Transverse colon (tissue), 4 donors: ENCODE measurements at places on chromosomes 7 and 10. TPM values are rescaled to one million over a fixed set of nuclear protein-coding genes. Genes with fewer than 3 reads are reported as not detected.

DNA sequence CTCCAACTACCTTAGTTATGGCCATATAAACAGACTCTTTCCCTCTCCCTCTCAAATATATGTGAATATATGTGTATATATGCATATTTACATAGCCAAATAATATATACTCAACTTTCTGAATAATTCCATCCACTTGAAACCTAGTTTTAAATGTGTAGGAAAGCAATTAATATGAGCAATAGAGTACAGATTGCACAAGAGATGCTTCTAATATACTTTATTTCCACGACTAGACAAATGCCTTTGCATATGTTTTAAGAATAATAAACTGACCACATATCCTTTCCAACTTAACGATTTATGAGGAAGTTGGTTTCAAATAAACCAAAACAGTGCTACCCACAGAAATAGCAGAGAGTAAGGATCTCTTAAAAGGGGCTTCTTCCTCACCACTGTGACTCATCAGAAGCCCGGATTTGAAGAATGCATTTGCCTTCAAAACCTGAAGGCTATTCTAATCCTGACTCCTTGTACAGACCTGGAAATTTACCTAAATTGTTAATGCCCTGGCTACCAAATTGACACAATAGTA lies 266.3 kb downstream of the AHR start:
- DNase-seq: no peak

GRCh38 chr7:124246262-124246863 lies 213.5 kb upstream of the TMEM229A start:
- DNase-seq: no peak

DNA sequence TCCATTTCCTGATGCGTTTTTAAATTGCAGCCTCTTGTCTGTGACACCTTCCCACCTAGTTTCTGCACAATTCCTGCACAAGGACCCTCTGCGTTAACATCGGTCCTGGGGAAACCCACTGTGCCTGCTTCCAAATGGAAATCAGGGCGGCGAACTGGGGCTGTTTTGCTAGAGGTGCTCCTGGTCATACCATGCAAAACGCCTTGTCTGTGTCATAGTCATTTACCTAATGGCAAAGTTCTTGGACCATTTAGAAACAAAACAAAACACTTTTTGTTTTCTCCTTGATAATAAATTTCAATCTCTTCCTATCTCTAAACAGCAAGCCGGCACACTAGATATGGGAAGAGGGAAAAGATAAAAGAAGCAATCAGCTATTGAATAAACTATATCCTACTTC lies 206.9 kb upstream of the KLF14 start:
- no peak for DNase-seq

Gene HHEX
- 7.5 TPM for total RNA-seq

DNA sequence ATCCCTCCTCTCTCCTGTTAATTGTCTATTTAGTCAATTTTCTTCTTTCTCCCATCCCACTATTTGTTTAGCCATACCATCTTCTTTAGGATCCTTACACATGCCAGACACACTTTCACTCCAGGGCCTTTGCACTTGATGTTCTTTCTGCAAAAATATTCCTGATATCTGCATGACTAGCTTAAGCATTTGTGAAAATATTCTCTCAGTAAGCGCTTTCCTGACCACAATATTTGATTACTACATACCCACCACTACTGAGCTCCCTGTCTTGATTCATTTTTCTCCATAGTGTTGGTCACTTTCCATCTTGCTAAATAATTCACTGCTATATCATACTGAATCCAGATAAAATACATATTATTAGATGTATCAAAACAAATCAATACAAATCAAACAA lies 75.1 kb downstream of the SEMA3D start:
- DNase-seq: no peak

DNA sequence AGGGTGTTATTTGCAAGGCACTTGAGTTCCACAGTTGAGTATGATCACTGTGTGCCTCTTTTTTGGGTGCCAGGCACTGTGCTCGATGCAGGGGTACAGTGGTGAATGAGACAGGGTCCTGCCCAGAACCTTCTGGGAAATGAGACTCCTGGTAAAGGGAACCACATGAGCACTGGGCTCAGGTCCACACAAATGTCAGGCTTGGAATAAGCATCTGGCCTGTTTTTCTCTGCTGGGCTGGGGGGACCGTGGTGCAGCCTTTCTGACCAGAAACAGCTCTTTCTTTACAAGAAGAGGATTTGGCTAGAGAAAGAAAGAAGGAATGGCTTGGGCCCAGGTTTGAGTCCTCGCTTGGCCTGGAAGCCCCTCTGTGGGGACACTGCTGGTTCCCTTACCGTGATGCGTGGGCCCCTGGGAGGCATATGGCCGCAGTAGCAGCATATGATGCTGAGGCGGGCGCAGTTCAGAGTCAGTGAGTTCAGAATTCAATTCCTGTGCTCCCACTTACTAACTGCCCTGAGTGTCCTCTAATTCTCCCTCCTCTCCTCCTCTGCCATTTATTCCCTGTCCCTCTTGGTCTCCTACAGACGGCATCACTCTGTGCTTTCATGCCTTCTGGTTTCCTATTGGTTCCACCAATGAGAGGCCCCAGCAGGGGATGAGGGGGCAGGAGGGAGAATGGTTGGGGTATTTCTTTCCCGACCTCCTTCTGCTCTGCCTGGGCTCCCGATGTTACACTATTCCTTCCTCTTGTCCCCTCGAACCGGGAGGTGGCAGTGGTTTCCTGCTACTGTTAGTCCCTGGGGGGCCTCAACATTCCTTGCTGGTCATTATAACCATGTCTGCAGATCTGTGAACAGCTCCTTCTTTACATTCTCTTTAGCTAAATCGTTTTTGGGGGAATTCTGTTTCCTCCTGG lies 9.6 kb upstream of the KCP start:
- DNase-seq: no peak

DNA sequence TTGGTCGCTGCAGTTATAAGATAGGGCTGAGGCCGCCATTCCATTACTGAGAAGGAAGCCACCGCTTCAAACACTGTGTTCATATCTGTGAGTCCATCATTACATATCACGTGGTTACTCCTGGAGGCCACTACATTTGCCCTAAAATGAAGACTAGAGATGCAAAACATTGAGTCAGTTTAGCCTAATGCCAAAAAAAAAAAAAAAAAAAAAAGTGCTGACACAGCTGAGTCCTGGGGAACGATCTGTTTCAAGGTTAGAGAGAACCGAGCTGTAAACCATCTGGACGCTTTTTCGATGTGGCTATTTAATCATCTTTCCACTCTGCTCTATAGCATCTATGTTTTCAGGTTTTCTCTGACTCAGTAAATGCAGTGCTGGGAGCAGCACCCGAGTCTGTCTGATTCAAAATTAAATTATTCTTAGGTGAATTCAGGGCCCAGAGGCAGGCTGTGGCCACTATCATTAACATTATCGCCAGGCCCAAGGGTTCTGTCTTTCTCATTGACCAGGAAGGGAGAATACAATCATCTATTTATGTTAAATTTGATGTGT lies 449.1 kb downstream of the PAXIP1 start:
- no peak for DNase-seq

Gene ZNF239
- 1.4 TPM for total RNA-seq

- DNase-seq: no peak
Measured at GRCh38 chr7:142791502-142791901, 20.7 kb downstream of the PRSS2 start.

- no peak for DNase-seq
Measured at GRCh38 chr7:8177109-8177933, 84.6 kb downstream of the ICA1 start.

DNA sequence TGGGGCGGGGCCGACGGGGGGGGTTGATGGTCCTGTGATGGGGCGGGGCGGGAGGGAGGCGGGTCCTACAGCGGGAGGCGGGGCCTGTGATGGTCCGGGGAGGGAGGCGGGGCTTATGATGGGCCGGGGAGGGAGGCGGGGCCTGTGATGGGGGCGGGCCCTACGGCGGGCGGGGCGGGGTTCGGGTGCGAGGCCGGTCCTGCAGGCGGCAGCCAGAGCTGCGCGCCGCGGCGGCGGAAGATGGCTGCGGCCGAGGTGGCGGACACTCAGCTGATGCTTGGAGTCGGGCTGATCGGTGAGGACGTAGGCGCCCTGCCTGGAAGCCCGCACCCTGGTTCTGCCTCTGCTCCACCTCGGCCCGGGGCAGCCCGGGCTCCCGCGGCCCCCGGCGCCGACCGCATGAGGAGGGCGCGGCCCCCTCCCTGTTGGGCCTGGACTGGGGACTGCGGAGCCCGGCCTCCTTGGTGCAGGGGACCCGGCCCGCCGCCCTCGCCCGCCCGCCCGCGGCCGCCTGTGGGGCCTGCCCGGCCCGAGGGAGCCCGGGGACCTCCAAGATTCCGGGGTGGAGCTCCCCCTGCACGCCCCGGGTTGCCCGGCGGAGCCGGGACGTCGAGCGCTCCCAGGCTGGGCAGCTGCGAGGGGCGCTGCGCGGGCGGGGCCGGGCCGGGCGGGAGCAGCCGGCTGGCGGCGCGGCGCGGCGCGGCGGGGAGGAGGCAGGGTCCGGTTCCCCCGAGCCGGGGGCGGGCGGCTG lies at the start of gene DENND10:
DENND10 (plus strand) TSS at position 211 of the 751 bp plus-strand sequence; CDS start at position 241, 30 bp downstream.
- peak; percentile 87 for DNase-seq

GRCh38 chr10:69104994-69105790 lies 17.3 kb downstream of the SRGN start:
- DNase-seq: no peak

DNA sequence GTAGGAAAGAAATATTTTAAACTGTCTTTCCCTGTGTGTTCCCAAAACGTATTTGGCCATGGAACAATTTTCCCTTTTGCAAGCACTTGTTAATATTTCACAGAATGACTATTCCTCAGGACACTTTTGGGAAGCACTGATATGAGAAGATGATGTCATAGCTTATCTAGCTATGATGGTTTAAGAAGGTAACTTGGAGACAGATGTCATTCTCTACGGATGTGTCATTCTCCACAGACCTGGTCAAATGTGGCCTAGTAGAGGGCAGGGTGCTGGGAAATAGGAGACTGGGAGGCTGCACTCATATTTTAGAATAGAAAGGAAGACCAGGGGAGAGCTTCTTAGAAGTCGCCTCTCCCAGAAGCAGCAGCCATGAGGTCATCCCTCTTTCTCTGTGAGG lies 220.7 kb upstream of the GLI3 start:
- no peak for DNase-seq

Gene LOXL4
- total RNA-seq: 6.4 TPM

DNA sequence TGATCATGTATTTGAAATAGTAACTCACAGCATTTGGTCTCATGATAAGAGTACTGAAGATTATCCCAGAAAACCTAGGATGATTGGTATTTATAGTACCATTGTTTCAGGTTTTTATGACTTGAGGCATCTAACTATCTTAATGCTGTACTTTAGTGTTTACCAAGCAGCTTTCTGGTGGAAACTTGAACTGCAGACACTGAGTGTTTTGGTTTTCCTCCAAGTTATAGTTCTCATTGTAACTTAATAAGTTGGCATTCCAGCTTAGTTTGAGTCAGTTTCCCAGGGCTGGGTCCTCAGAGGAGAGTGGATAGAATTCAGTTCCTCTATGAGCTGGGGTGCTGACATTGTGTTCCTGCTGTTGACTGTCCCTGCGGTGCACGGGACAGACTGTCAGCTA lies 50.4 kb downstream of the SEC23IP start:
- no peak for DNase-seq

DNA sequence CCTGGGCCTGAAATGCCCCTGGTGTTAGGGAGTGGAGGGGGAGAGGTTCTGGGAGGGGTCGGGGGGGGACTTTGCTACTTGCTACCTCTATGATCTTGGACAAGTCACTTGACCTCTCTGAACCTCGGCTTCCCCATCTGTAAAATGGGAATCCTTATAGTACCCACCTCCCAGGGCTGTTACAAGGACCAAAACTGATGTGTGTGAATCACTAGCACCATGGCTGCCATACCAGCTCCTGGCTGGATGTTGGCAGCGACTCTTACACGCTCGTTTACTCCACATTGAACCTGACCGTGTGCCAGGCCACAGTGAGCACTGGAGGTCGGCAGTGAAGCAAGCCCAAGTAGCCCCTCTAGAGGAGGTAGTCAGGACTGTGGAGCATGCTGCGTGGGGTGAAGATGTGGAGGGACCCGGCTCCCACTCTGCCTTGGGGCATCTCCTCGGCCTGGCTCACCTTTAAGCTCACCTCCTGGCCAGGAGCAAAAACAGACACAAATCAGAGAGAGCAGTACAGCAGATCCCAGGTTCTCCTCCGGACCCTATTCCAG lies 28.9 kb downstream of the PPIF start:
- no peak for DNase-seq

Gene GPR158
- total RNA-seq: not detected

DNA sequence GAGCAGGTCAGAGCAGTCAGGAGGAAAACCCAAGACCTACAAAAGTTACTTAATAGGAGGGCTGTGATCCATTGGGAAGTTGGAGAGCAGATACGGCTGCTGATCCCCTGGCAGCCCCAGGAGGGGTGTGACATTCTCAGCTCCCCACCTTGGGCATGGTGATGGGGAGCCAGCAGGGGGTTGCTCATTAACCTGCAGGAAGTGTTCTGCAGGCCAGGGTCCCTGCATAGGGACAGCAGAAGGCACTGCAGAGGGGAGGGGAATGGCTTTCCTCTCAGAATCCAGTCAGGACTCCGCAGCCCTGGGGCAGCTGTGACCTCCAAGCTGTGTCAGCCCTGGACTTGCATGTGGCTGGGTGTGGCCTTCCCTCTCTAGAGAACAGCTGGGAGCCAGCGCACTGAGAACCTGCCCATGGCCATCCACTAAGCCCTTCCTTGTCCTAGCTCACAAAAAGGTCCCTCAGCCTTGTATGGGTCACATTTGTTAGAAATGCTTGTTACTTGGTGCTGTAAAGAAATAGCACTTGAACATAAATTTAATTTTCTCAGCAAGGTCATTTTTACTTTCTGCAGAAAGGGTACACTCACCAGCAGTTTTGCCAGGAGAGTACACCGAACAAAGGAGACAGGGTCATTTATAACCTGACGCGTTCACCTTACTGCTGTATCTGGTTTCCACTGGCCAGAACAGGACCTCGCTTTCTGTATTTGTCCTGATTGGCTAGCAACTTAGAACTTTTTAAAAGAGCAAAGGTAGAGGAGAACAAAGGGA lies 169.6 kb downstream of the COBL start:
- no peak for DNase-seq

DNA sequence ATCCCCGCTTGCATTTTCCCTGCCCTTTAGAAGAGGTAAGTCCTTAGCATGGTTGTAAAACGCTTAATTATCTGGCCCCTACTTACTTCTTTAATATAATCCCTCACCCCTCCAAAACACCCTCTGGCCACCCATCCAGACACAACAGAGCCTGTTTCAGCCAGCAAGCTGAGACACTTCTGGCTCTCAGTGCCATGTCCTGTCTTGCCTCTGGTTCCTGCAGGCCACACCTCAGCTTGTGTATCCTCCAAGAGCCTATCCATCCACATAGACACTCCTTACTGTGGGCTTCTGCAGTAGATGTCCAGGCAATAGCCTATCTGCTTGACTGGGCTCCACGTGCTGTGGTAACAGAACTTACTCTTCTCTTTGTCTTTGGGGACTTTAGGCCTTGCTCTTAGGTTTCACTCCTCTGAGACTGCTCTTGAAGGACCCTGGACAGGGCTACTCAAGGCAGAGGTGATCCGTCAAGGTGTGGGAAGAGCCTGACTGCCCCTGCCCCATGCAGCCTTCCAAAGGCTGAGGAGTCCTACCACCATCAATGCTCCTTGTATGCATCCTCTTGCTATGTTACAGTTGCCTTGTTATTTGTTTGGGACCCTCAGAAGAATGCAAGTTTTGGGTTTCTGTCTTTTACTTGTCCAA lies 149.9 kb downstream of the CHN2 start:
- no peak for DNase-seq
